ENCODE measurements at places on chromosomes 7 and 10.
A peak's percentile ranks its signal among the peaks of the same experiment; 100 is the strongest.

GRCh38 chr10:110701617-110701971 is 57.5 kb downstream of the RBM20 start:
- peak; percentile 78 for ATAC-seq

DNA sequence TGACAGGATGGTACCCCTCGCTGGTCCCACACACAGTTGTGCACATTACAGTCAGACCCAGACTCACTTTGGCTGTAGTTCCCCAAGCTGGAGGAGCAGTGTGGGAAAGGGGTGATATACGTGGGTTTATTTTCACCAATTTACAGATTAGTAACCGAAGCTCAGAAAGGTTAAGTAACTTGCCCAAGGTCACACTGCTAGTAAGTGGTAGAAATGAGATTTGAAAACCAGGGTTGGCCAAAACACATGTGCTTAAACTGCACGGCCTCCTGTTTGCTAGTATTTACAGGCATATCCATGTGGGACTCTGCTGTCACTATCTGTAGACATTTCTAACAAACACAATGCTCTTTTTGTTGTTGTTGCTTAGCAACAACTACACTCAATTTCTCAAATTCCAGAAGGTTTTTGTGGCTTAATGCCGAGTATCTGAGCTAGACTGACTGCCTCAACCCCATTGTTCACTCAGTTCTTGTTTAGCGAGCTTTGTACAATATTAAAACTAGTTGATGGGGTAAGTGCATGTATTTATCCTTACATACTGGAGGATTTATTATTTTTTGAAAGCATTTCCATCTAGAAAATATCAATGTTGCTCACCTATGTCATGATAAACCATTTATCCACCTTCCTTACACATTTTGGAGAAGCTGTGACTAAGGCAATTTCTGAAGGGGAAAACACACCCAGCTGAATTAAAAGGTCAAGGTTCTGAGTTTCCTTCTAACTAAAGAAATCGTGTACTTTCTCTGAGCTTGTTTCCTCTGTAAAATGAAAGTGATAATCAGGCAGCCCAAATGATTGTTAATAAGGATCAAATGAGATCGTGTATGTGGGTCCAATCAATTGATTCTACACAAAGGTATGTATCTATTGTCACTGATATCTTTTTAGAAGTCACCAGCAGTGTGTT is 5.3 kb upstream of the TMEM139 start:
- ATAC-seq, result peak; percentile 81

GRCh38 chr7:36303202-36304098 is 86.2 kb upstream of the ANLN start:
- peak; percentile 56 for ATAC-seq

DNA sequence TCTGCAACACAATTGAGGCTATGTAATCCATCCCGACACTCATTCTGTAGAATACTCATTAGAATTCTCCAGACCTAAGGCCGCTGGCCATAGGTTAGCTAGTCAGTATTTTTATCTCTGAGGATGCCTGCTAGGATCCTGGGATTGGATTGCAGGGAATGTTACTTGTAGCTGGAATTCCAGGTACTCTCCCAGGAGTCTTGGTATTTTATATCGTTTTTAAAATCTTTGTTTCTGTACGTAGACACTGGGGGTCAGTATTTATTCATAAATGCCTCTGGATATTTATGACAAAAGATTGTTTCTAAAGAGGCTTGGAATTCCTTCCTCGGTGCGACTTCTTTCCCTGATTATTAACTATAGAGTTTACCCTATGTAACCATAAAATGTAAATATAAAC is 40.1 kb downstream of the BPGM start:
- ATAC-seq, result no peak

DNA sequence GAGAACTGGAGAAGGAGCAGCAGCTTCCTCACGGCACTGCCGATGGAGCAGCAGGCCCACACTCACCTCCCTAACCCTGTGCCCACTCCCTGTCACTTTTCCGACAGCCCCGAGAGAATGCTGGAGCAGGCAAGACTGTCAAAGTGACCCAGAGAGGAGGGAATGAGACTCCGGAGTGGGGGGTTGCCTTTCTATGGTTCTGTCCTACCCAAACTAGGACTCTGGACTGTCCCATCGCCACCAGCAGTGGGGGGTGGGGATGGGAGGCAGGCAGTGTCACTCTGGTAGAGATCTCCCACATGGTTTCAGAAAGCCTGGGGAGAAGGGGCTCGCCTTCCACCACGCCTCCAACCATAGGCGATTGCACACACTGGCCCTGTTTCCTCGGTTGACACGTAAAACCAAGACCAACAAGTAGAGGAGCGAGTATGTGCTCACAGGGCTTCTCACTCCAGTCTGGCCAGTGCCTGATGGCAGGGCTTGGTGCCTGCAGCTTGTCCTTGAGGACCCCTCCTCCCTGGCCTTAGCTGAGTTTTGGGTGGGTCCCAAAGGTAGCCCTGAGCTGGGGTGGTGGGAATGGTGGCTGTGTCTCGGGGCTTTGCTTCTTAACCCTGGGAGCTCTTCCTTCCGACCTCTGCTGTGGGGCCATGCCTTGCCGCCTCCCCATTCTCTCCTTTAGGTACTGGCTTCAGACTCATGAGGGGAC is 148.5 kb downstream of the PTPN20 start:
- ATAC-seq, result no peak

DNA sequence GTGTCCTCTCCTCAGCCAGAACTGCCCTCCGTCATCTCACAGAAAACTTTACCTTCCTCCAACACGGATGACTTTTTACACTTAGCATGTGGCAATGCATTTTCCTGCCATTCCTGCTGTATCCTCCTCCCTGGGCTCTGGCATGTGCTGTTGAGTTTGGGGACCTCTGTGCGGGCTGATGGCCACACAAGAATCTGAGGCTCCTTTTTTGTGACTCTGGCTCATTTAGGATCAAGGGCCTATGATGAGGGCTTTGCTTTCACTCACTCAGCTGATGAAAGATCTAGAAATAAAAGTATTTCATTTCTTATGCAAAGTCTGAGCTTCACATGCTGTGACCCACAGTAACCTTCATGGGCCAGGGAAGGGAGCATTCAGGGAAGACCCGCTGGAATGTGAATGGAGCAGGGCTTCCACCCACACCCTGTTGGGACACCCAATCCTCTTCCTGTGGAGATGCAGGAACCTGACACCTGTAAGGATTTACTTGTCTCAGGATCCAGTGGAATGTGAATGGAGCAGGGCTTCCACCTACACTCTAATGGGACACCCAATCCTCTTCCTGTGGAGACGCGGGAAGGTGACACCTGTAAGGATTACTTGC is 500.3 kb upstream of the MKI67 start:
- ATAC-seq, result no peak

DNA sequence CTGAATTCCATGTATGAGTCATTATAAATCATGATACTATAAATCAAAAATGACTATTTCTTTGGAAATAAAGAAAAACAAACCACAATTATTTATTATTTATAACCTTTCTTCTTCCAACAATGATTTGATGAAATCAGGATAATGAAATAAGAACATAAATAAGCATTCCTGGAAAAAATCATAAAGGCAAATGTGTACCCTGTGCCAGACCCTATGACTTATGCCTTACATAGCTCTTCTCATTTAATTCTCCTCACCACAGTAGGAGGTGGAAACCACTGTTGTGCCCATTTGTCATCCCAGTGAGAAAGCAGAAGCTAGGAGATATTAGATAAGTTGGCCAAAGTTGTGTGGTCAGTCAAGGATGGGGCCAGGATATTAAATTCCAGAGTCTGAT is 255.1 kb downstream of the DOCK4 start:
- ATAC-seq, result no peak

GRCh38 chr7:7416031-7416858 is 119.4 kb downstream of the COL28A1 start:
- no peak for ATAC-seq

DNA sequence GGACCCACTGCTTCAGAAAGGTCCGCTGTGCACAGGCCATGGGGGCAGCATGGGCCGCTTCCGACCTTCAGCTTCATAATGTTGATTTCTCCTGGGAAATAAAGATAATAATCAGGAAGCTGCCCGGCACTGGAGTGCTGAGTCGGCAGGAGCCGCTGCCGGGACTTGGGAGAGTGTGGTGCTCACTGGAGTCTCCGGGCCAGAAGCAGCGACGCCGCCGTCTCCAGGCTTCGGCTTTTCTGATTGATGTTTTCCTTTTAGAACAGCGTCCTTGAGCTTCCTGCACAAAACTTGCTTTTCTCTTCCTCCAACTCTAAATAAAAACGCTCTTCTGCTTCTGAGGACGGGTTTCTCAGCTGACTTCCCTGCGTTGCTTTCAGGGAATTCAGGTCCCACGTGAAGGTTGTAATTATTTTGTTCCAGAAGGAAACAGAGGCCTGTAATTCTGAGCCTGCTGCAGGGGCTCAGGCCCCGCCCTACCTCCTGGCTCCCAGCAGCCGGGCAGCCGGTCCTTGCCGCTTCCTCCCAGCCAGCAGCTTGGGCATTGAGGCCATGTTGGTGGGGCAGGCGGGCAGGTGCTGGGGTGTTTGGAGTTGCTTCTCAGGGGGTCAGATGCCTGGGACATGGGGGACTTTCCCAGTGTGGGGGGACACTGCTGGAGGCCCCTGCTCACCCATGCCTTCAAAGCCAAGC is 14.7 kb downstream of the PWWP2B start:
- peak; percentile 58 for ATAC-seq

- no peak for ATAC-seq
Observed at GRCh38 chr10:22618078-22618785, 96.1 kb downstream of the PIP4K2A start.

GRCh38 chr7:46174196-46174580 is 253.1 kb upstream of the IGFBP3 start:
- ATAC-seq, result no peak

- no peak for ATAC-seq
Observed at GRCh38 chr10:24495666-24496460, 227.8 kb downstream of the ARHGAP21 start.

GRCh38 chr10:80094231-80094630 is 15.8 kb downstream of the TMEM254 start:
- no peak for ATAC-seq

DNA sequence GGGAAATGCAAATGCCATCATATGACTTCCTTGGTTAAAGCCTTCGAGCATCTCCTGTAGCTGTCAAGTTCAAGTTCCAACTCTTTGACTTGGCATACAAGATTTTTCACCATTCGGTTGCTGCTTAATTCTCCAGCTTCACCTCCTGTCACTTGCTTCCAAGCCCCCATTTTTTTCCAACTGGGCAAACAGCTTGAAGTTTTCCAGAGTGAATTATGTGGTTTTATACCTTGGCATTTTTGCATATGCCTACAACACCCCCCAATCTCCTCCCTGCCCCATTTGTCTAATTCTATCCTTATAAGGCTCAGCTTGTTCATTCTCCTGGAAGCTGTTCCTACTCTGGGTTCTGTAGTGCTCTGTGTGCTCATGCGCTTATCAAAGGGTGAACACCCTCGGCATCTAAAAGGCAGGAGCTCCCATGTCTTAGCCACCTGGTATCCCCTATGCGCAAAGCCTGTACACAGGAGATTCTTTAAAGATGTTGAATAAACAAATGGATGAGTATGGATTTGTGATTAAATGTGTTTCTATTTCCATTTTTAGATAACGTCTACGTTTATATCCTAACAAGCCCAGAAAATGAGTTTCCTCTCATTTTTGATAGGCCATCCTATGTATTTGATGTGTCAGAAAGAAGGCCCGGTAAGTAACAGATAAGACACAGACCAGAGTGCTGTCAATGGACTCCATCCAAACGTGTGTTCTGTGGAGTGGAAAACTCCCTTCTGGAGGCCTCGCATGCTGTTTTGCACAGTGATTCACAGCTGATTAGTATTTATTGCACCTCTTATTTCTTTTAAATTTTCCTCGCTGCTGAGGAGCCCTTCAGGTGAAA is 52.5 kb downstream of the CDHR3 start:
- peak; percentile 55 for ATAC-seq

GRCh38 chr7:41709621-41710020 is 6.7 kb upstream of the INHBA start:
- peak; percentile 17 for ATAC-seq

GRCh38 chr7:22051886-22052673 is 106.4 kb upstream of the CDCA7L start:
- peak; percentile 66 for ATAC-seq

DNA sequence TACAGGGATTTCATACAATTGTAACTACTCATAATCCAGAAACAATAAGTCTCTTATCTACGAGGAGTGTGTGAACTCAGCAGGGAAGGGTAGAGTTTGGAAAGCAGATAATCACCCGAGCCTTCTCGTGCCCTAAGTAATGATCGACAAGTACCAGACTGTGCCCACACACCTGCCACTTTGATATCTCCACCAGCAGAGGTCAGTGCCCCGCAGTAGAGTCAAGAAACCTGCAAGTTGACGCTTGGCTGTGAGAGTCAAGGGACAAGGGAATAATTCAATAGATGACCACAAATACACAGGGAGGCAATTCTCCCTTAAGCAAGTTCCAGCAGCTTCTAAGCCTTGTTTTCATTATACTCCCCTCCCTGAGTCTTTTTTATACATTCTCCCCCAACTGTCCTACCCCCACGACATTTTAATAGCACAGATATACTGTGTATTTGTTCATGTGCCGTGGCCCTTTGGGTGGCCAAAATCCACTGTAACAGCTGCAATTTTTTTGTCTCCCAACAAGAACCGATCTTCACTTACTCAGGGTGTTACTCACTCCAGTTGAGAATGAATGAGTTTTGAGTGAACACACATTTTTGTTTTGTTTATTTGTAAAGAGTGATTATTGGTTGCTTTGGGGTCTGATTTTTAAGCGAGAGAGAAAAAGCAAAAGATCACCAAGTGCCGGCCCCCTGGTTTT is 106.9 kb upstream of the RHEB start:
- no peak for ATAC-seq

DNA sequence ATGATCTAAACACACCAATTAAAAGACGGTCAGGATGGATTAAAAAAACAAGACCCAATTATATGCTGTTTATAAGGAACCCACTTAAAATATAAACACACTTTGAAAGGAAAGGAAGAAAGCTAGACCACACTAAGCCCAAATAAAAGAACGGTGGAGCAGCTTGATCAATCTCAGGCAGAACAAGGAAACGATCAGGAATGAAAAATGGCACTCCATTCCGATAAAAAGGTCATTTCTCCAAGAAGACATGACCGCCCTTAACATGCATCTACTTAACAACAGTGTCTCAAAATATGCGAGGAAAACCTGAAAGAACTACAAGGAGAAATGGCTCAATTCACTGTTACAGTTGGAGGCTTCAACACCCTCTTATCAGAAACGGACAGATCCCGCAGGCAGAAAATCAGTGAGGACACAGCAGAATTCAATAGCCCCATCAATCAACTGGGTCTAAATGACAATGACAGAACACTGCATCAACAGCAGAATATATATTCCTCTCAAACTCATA is 210.0 kb downstream of the MAD1L1 start:
- ATAC-seq, result no peak

GRCh38 chr10:122497241-122497640 is 35.9 kb downstream of the HTRA1 start:
- ATAC-seq, result no peak

DNA sequence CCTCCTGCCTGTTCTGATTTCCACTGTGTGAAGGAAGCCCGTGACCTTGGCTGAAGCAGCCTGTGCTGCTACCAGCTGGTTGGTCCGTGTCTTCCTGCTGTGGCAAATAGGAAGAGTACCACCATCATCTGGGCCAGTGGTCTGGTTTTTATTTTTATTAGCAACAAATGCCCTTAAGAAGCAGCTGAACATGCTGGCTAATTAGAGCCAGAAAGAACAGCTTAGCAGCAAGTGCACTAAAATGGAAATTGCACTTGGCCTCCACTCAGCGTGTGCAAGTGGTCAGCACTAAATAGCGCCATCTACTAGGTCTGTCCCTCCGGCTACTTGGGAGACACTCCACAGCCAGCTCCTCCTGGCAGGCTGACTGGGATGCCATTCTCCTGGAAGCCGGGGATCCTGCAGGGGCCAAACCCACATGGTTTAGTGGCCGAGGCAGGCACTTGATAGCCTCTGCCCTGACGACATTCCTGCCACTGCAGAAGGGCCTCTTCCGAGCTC is 690.3 kb upstream of the FOXK1 start:
- ATAC-seq, result no peak

Measured in motor neuron (in vitro differentiated cells).